ENCODE measurements at places on chromosomes 7 and 10.

DNA sequence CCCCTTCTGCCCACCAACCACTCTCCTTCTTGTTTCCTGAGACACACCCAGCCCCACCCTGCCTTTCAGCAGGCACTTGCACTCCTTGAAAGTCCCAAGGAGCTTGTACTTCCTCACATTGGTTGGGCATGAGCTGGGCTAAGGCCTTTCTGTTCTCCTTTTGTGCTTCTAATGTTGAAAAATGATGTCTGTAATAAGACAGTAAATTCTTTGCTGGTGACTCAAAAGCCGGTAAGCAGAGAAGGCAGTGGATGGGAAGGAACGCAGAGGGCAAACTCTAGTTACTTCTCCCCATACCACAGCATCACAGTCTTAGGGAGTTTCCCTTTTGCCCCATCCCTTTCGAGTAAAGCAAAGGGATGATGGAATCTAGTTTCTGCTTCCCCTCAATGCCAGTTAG, 185.6 kb downstream of the PLXNA4 start:
- no peak for DNase-seq

DNA sequence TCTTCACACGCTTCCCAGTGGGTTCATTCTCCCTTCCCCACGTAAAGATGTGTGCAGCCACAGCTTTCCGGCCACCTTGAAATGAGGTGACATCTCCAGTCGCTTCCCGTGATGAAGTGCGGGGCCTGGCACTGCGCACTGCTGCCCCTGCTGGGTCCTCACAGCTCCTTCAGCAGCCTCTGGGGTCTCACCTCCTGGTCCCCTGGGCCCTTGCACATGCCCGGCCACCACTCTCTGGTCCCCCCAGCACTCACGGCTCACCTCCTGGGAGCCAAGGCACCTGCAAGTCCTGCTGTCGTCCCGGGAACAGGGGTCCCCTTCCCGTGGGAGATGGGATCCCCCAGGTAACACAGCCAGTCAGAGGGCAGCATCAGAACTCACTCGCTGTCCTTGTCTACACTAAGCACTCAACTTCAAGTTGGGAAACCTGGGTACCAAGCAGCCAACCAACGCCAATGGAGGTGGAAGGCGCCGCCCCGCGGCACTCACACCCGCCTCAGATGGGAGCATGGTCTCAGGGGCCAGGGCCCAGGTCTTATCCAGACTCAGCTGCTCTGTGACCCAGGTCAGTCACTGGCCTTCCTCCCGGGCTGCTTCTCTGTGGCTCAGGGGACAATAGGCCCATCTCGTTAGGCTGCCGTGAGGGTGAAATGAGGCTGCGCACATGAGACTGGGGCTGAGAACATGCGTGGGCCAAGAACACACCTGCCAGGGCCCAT, 176.2 kb downstream of the PTPRN2 start:
- no peak for DNase-seq

DNA sequence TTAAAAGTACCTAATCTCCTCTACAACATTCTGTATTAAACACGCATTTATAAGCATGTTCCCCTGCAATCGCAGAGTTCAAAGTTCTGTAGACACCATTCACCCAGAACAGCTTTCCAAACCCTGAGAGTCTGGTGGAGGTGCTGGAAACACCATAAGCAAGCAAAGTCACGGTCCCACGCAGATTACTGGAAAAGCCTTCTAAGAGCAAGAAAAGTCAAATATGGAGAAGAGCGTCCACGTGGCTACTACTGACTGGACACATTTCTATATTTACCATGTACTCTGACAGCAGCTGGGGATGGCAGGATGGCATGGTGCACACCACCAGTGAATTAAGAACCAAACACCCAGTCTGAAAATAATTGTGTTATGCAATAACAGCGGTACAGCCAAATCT, 97.7 kb downstream of the PARD3 start:
- DNase-seq, result no peak

- DNase-seq, result no peak
Observed at GRCh38 chr10:38054361-38054797, 39.8 kb upstream of the ZNF37A start.

GRCh38 chr7:11243739-11244138, 270.1 kb downstream of the PHF14 start:
- DNase-seq, result no peak

DNA sequence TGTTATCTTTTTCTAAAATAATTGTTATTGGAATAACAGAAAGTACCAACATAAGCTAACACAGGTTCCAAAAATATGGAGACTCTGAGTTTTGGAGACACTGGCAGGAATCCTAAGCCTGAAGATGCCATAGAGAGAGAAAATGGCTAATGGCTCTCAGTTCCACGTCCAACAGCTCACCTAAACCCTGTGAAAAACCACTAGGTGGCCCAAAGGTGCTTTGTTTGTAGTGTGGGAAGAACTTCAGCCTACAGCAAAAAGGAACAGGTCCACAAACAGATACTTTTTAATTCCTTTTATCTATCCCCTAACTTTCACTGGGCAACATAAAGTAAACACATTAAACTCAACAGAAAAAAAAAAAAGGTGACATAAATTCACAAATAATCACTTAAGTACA, 272.3 kb downstream of the SEMA3D start:
- no peak for DNase-seq

GRCh38 chr7:26073041-26073440, 79.0 kb upstream of the NFE2L3 start:
- no peak for DNase-seq

GRCh38 chr7:37247861-37248260, 200.8 kb downstream of the ELMO1 start:
- no peak for DNase-seq

DNA sequence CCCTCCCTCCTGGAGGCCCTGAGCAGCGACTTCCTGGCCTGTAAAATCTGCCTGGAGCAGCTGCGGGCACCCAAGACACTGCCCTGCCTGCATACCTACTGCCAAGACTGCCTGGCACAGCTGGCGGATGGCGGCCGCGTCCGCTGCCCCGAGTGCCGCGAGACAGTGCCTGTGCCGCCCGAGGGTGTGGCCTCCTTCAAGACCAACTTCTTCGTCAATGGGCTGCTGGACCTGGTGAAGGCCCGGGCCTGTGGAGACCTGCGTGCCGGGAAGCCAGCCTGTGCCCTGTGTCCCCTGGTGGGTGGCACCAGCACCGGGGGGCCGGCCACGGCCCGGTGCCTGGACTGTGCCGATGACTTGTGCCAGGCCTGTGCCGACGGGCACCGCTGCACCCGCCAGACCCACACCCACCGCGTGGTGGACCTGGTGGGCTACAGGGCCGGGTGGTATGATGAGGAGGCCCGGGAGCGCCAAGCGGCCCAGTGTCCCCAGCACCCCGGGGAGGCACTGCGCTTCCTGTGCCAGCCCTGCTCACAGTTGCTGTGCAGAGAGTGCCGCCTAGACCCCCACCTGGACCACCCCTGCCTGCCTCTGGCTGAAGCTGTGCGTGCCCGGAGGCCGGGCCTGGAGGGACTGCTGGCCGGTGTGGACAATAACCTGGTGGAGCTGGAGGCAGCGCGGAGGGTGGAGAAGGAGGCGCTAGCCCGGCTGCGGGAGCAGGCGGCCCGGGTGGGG, 2.2 kb downstream of the TRIM56 start:
- DNase-seq, result no peak

- no peak for DNase-seq
Observed at GRCh38 chr10:29176845-29177832, 111.7 kb upstream of the LYZL1 start.

DNA sequence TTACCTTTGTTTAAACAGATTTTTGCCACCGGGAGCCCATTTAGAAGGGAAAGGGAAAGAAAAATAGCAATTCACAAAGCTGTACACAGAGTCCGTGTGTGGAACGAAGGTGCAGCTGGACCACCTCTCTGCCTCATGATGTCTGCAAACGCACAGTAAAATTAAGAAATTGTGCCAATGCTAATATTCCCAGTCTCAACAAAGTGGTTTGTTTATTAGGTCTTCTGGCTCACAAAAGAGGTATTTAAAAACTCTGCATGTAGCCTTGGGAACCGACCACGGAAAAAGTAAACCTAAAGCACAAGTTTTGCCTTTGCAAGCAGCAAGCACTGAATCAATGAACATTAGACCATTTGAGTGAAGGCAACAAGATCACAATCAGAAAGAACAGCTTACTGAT, 57.7 kb downstream of the CREB3L2 start:
- no peak for DNase-seq

DNA sequence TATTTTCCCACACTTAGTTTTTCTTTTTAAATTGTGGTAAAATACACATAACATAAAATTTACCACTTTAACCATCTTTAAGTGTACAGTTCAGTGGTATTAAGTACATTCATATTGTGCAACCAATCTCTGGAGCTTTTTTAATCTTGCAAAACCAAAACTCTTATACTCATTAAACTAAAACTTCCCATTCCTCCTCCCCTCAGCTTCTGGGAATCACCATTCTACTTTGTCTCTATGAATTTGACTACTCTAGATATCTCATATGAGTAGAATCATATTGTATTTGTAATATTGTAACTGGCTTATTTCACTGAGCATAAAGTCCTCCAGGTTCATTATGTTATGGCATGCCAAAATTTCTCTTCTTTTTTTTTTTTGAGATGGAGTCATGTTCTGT, 86.4 kb upstream of the JAZF1 start:
- no peak for DNase-seq

GRCh38 chr10:44832595-44833390, 78.3 kb upstream of the TMEM72 start:
- DNase-seq, result no peak

- no peak for DNase-seq
Observed at GRCh38 chr7:3950249-3950648, 649.2 kb downstream of the SDK1 start.

GRCh38 chr7:15057272-15057671, 154.7 kb upstream of the DGKB start:
- no peak for DNase-seq

GRCh38 chr7:142153400-142153799, 41.9 kb downstream of the MGAM2 start:
- DNase-seq, result no peak

- DNase-seq, result no peak
Observed at GRCh38 chr7:3896169-3896765, 595.2 kb downstream of the SDK1 start.

DNA sequence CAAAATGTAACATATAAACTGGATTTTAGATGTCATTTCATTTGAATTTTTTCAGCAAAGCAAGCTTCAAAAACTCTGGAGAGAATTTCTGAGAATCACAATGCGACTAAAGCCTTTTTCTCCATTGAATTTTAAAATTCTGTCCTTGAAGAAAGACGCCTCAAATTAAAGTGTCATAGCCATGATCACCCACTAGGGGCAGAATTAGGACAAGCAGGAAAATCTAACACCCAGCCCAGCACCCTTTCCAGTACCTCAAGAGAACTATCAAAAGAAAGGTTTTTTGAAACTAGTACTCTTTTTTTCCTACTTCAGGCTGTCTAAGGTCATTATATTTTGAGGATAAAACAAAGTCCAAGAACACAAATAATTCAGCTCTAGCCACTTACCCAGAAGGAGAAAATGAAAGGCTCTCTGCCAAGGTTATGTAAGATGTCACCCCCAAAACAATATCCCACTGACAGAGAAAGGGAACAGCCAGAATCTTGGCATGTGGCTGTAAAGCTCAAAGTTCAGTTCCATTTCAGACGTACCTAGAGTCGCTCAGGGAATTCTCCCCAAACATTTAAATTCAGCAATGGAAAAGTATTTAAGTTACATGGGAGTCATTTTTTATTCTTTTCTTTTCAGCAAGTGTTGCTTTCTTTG, 299.4 kb downstream of the SNX13 start:
- DNase-seq, result peak; percentile 51

GRCh38 chr7:4202154-4202736, 479.9 kb upstream of the FOXK1 start:
- no peak for DNase-seq

- no peak for DNase-seq
Observed at GRCh38 chr7:39310699-39311098, 255.5 kb upstream of the YAE1 start.

GRCh38 chr7:43815373-43815772, 53.9 kb downstream of the MRPS24 start:
- DNase-seq, result no peak

GRCh38 chr7:46162609-46163008, 241.5 kb upstream of the IGFBP3 start:
- DNase-seq, result no peak

DNA sequence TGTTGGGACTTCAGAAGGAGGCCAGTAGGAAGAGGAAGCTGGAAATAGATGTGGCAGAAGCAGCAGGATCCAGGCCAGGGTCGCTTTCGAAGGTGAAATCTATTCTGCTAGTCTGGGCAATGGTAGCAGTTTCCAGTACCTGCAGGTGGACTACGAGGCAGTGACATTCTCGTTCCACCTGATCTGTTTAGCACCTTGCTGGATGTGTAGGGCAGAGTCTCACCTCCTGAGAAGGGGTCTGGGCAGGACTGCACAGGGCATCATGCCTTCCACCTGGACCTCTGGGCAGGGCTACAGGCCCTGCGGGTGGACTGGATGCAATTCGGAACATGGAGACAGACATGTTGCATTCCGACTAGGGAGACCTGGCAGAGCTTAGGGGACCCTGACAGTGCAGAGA, 254.8 kb upstream of the ZNF32 start:
- no peak for DNase-seq

GRCh38 chr7:12731775-12732174, 44.3 kb downstream of the ARL4A start:
- no peak for DNase-seq

GRCh38 chr7:108076156-108076555, 54.0 kb downstream of the LAMB4 start:
- no peak for DNase-seq

DNA sequence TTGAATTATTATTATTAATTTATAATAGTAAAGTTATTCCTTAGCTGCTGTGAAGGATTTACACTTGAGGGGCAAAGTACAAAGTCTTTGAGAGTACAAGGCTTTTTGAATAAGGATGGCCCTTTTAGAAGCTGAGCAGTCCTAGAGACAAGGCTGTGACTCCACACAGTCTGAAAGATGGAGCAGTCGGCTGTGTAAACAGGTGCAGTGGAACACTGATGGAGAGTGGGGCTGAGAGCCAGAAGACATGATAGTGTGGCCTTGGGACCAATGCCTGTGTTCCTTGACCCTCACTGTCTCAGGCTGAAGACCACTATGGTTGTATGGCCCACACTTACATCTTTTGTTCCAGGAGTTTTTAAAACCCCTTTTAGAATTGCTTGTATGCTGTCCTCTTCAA, 311.2 kb upstream of the PHF14 start:
- DNase-seq, result no peak

Measured in activated CD4-positive, alpha-beta T cell treated with anti-CD3 and anti-CD28 coated beads, Interleukin-2, Interleukin-6, amounts not matched to agents 100 ng/mL and 50 ng/mL, durations not matched to agents 16 hours and 8 hours (primary cell).